ENCODE measurements at places on chromosomes 1 and 21.

GRCh38 chr1:203076031-203076511 lies 9.7 kb downstream of the MYOG start:
- no peak for DNase-seq

DNA sequence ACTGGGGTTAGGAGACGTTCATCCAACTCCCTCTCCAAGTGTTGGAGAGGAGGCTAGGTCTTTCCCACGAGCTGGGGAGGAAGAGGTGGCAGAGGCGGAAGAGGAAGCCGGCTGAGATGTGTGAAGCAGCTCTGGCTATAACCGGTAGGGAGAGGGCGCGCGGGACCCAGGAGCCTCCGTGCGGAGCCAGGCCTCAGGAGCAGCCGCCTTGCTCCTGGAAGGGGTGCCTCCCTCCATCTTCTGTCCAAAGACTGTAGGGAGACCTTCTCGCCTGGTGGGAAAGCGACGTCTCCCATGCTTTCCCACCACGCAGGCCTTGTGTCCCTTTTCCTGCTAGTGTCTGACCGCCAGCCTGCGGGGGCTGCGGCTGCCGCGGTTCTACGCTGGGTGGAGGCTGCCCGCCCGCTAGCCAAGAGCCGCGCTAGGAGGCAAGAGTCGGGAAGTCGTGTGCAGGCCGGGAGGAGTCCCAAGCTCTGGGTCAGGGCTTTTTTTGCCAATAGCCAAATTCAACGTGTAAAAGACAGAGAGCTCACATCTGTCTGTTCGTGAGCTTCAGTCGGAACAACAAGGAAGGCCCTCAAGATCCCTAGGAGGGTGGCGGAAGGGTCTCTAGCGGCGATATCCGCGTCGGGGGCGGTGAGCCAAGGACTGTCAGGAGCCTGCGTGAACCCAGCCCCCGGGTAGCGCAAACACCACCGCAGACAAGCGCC lies 8.4 kb upstream of the NBPF11 start:
- no peak for DNase-seq

- DNase-seq = no peak
Observed at GRCh38 chr1:28656335-28656734, 7.9 kb downstream of the RNU11 start.

DNA sequence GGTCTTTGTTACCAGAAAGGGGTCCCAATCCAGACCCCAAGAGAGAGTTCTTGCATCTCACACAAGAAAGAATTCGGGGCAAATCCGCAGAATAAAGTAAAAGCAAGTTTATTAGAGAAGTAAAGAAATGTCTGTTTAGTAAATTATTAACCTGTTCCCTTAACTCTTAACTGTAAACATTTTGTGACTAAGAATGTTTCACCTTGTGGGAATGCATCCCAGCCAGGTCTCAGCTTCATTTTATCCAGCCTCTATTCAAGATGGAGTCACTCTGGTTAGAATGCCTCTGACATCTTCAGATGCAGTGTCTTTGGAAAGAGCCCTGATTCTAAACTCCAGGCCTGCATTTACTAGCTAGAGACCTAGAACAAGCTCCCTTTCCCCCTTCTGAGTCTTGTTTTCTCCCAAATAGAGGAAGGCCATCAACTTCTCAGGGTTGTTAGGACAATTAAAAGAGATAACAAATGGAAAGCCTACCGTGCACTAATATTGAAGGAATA lies 4.5 kb upstream of the FABP3 start:
- DNase-seq = no peak

GRCh38 chr21:37631319-37632117 lies 264.9 kb downstream of the DYRK1A start:
- DNase-seq = no peak

GRCh38 chr1:231053493-231054162 lies 13.6 kb upstream of the FAM89A start:
- no peak for DNase-seq

- no peak for DNase-seq
Observed at GRCh38 chr1:118116401-118116800, 68.6 kb downstream of the SPAG17 start.

GRCh38 chr1:158024737-158025136 lies 31.3 kb downstream of the KIRREL1 start:
- no peak for DNase-seq

- DNase-seq = no peak
Observed at GRCh38 chr1:12851779-12852178, 3.3 kb upstream of the HNRNPCL1 start.

DNA sequence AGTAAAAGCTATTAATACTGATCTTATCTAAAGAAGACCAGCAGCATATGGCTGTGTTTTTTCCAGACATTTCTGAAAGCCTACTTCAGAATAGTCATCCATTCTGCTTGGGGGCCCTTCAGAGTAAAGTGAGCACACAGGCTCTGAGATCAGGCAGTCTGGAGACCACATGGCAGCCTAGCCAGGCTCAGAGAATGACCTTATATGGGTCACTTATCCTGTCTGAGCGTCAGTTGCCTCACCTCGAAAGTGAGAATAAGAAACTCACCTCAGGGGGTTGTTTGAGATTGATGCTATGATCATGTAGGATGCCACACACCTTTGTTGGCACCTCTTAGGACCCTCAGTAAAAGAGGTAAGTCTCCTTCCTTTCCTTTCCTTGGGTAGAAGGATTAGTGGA lies 270.4 kb downstream of the GRIK1 start:
- no peak for DNase-seq

DNA sequence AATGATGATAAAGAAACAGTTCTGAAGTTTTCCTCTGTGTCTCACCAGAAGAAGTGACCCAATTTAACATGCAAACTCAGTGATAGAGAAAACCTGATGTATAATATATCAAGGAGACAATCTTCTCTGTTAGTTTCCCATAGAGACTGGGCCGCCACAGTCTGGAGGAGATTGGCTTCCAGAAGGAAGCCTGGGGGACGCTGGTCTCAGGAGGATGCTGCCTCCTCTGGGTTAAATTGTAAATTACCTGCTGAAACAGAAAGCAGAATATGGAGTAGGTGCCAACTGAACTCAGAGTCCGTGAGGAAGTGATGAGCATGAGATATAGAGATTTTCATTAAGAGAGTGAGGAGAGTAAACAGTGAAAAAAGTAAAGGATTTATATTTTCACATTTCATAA lies 15.8 kb downstream of the OR14I1 start:
- no peak for DNase-seq

- no peak for DNase-seq
Observed at GRCh38 chr1:92476071-92476631, 10.6 kb downstream of the GFI1 start.

GRCh38 chr1:153141377-153141776 lies 9.3 kb downstream of the SPRR2G start:
- no peak for DNase-seq

- DNase-seq = peak; percentile 30
Observed at GRCh38 chr1:154546264-154547063, 12.0 kb downstream of the UBE2Q1 start.

DNA sequence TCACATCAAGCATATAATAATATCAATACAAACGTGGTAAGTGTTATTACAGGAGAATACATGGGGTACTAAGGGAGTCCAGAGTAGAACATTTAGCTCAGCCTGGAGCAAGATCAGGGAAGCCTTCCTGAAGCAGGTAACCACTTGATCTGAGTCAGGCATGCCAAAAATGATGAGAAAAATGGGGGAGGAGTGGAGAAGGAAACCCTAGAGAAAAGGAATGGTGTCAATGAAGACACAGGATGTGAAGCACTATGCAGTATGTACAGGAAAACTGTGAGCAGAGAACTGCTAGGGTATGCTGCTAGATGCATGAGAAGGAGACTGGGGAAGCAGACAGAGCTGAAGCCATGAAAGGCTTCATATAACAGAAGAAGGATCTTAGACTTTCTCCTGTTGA lies 84.7 kb downstream of the NOTCH2 start:
- DNase-seq = no peak

GRCh38 chr1:205935869-205936268 lies 7.4 kb downstream of the SLC26A9 start:
- DNase-seq = no peak

DNA sequence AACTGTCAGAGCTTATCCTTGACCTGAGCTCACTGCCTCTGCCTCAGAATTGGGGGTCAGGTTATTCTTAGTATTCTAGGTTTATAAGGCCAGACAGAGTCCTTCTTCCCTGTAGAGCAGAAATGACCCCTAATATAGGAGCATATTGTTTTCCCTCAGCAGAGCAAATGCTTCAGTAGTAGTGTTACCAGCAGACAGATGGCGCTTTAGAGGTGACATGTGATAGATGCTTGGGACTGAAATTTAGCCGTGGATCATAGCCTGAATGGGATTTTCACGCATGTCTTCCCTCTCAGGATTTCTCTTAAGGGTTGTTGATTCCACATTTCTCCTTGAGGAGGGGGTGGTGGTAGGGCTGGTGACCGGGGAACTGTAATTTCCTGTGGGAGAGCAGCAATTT lies 24.5 kb downstream of the ADARB1 start:
- no peak for DNase-seq

DNA sequence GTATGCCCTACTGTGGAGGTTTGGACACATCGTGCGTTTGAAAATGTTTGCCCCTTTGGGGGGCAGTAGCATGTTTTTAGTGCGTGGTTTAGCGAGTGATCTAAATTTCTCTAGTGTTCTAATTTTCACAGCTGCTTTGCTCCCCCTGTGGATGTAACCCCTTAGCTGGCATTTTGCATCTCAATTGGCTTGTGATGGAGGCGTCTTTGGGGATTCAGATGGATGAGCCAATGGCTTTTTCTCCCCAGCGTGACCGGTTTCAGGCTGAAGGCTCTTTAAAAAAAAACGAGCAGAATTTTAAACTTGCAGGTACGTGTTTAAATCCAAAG lies 836 bp downstream of the CDC7 start:
- no peak for DNase-seq

DNA sequence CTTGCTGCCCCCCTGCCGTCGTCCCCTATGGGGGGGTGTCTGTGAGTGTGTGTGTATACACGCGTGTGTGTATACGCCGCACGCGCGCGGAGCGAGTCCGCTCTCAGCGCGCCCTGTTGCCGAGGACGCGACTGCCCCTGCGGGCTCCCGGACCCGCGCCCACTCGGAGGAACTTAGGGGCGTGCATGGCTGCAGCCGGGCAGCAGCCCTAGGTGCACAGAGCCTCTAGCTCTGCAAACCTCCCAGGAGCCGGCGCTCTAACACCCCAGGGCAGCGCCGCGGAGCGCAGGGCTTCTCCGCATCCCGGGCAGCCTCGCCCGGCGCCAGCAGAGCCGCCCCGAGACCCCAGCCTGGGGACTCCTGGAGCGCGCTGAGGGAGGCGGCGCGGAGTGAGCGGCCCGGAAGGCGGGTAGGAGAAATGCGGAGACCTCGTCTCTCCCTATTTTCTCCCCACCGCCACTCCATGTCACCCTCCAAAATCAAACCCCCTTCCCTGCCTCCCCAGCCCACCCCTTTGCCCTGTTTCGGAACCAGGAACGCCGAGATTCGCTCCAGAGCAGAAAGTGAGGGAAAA lies 574 bp downstream of the ITPKB start:
- DNase-seq = peak; percentile 22

DNA sequence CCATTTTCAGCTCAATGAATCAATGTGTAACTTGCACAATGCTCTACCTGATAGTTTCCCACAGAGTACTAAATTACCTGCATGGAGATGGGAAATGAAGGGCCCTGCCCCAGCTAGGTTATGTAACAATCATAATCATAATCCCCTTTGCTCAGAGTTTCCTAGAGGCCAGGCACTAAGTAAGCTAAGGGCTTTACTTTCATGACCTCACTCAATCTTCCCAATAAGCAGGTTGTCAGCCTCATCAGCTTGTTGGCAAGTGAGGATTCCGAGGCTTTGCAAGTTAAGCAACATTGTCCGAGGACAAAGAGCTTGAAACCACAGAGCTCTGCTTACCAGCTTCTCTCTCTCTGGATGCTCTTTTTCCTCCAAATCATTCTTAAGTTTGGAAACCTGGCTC lies 64.1 kb upstream of the NTPCR start:
- no peak for DNase-seq

- no peak for DNase-seq
Observed at GRCh38 chr1:183461350-183461749, 10.9 kb upstream of the SMG7 start.

Data from T-helper 17 cell (primary cell).